ENCODE measurements at places on chromosomes 2 and 18.

GRCh38 chr2:223026357-223027110 is 25.5 kb upstream of the KCNE4 start:
- H3K36me3 ChIP-seq, result no peaks in the 10 kb centered on the region
- DNase-seq, result no peak
- H3K4me1 ChIP-seq, result no peaks in the 10 kb centered on the region
- no peaks in the 10 kb centered on the region for H3K27me3 ChIP-seq

DNA sequence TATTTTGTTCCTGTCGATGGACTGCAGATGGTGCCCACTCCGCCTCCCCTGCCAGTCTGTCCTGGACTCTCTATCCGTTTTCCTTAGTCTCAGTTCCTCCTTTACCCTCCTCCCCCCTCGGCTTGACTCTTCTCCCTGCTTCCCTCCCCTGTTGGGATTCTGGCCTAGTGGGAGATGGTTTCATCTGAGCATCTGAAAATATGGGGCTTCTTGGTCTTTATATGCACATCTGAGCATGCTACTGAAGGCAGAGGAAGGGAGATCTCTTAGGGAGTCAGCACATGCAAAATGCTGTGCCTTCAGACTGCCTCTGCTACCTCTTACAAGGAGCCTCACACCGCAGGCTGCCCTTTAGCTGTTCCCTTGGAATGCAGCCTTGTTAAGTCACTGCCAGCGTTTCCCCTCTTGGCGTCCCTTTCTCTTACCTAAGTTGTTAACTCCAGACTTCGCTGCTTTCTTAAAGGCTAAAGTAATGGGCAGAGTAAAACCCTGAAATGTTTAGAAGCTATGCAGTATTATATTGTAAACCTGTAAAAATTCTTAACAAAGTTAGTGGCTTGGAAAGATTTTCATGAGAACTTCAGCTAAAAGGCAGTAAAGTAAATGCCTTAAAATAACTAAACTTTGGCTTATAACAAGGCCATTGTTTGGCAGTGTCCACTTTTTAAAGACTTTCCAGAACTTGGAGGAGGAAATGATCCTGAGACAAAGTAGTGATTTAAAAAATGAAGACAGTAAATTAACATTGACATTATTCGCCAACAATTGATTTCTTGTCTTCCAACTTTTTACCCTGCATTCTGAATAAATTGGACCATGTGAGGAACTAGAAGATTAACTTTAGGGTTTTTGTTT is 49.8 kb downstream of the LDLRAD4 start:
- H3K4me1 ChIP-seq, result peaks cover 42% of the 10 kb centered on the region
- no peaks in the 10 kb centered on the region for H3K36me3 ChIP-seq
- no peak overlapping the region for H3K27ac ChIP-seq

GRCh38 chr2:86411396-86411795 is 29.8 kb upstream of the KDM3A start:
- H3K27ac ChIP-seq, result no peak overlapping the region
- H3K4me1 ChIP-seq, result no peaks in the 10 kb centered on the region
- H3K4me3 ChIP-seq, result no peak overlapping the region
- DNase-seq, result no peak

GRCh38 chr2:224111576-224111975 is 72.5 kb upstream of the SERPINE2 start:
- no peak for DNase-seq
- no peak overlapping the region for H3K27ac ChIP-seq
- H3K27me3 ChIP-seq, result peaks cover 6% of the 10 kb centered on the region
- H3K4me1 ChIP-seq, result no peaks in the 10 kb centered on the region
- H3K4me3 ChIP-seq, result no peak overlapping the region
- H3K36me3 ChIP-seq, result no peaks in the 10 kb centered on the region

Data from activated CD8-positive, alpha-beta memory T cell treated with anti-CD3 and anti-CD28 coated beads, Interleukin-2, amount 10 ng/mL, durations not matched to agents 7 days and 5 days (primary cell).